ENCODE measurements at places on chromosomes 11 and 22.
A peak's percentile ranks its signal among the peaks of the same experiment; 100 is the strongest.

- peak overlapping the region; percentile 3 for H3K27ac ChIP-seq
- H3K36me3 ChIP-seq: no peaks in the 10 kb centered on the region
- H3K4me3 ChIP-seq: no peak overlapping the region
- DNase-seq: no peak
- peaks cover 39% of the 10 kb centered on the region for H3K27me3 ChIP-seq
Measured at GRCh38 chr22:46749682-46750529, 11.9 kb upstream of the CERK start.

DNA sequence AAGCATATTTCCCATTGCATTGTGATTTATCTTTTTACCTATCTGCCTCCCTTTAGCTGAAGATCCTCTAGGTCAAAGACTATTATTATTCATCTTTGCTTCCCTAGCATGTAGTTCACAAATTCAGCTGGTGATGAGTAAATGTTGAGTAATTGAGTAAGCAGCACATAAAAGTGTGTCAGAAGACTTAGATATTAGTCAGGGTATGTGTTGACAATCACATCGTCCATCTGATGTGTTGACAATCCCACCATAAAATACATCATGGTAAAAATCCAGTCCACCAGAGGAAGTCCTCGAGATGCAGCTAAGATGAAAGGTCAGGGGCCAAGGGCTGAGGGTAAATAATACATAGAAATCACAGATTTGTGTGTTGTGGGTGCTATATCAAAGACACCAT is 22.9 kb upstream of the ABTB2 start:
- DNase-seq: no peak
- no peak overlapping the region for H3K27ac ChIP-seq
- no peaks in the 10 kb centered on the region for H3K27me3 ChIP-seq
- no peak overlapping the region for H3K4me3 ChIP-seq

DNA sequence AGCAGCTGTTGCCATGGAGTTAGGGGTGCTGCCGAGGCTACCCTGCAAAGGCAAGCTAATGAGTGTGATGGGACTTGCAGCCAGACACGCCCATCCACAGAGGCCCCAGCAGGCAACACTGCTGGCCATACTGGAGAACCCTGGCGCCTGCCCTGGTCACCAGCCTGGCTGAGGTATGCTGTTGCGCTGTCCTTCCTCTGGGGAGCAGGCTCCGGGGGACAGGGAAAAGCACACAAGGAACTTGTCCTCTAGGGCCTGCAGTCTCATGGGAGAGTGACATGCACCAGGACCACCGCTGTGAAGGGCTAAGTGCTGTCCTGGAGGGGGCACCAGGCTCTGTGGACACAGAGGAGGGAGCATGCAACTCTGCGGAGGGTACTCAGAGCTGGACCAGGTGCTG is 35.8 kb downstream of the TOM1 start:
- no peak overlapping the region for H3K27ac ChIP-seq
- no peak for DNase-seq
- no peak overlapping the region for H3K4me3 ChIP-seq
- H3K4me1 ChIP-seq: no peaks in the 10 kb centered on the region
- no peaks in the 10 kb centered on the region for H3K27me3 ChIP-seq

DNA sequence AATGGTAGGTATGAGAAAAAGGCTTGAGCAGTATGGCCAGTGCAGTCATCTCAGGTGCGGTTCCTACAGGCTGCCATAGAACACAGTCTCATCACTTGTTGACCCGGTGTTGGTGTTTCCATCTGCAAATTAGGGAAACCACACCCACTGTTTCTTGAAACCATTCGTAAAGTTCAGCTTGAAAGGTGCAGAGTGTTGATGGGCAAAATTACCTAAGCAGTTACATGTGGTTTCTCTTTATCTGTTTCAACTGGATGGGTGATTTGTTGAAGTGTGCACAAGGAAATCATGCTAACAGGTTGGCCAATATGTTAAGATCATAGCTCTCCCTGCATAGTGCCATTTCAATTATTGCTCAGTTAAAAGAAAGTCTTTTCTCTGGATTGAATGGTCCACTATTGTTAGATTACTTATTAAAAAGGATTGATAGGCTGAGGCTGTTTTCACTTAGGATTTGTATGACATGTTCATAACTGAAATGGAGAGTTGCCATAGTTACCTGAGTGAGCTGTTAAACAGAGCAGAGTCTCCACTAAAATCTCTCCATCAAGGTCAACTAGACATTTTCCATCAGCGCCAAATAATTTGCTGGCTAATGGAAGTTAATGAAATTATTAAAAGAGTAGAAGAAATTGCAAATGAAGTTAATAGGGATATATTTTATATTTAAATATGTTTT is 203.1 kb upstream of the MTMR2 start:
- no peak overlapping the region for H3K4me3 ChIP-seq
- peaks cover 17% of the 10 kb centered on the region for H3K4me1 ChIP-seq
- no peaks in the 10 kb centered on the region for H3K27me3 ChIP-seq
- no peak overlapping the region for H3K27ac ChIP-seq

- no peaks in the 10 kb centered on the region for H3K27me3 ChIP-seq
- no peak overlapping the region for H3K4me3 ChIP-seq
- no peak overlapping the region for H3K27ac ChIP-seq
- H3K4me1 ChIP-seq: no peaks in the 10 kb centered on the region
- DNase-seq: no peak
Measured at GRCh38 chr11:110198031-110198729, 98.2 kb downstream of the RDX start.

DNA sequence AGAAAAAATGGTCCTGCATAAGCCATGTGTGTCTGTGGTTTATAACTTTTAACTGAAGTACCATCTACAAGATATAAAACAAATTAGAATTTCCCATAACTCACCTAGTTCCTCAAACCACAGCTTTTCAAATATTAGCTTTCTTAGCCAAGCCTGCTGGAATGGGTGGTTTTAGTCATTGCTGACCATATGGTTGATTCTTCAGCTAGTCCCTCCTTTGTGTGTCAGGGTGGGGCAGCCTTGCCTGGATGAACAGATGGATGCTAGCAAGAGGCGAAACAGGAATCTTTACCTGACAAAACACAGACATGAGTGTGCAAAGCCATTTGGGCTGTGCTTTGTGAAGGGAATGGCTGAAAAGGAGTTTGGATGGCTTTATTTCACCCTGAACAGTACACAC is 6.9 kb upstream of the B3GNT6 start:
- H3K27me3 ChIP-seq: peaks cover 34% of the 10 kb centered on the region
- H3K27ac ChIP-seq: no peak overlapping the region
- no peak for DNase-seq
- peaks cover 6% of the 10 kb centered on the region for H3K4me1 ChIP-seq

- H3K36me3 ChIP-seq: no peaks in the 10 kb centered on the region
- peaks cover 3% of the 10 kb centered on the region for H3K4me1 ChIP-seq
- DNase-seq: no peak
- H3K27ac ChIP-seq: no peak overlapping the region
- H3K4me3 ChIP-seq: no peak overlapping the region
Measured at GRCh38 chr11:103985041-103985440, 51.4 kb upstream of the DDI1 start.

DNA sequence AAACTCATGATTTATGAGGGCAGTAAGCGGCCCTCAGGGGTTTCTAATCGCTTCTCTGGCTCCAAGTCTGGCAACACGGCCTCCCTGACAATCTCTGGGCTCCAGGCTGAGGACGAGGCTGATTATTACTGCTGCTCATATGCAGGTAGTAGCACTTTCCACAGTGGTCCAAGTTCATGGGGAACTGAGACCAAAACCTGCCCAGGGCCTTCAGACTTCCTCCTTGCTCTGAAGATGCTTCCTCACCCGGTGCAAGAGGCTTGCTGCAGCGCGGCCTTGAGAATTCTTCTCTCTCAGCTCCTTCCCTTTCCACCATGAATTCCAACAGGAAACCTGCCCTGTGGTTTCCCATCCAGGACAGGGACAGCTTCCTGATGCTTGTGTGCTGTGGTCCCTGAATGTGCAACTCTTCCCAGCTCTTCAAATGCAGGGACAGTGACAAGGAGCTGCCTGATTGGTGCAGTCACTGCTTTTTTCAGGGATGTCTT is 53.9 kb downstream of the GGTLC2 start:
- H3K27ac ChIP-seq: no peak overlapping the region
- H3K4me1 ChIP-seq: peaks cover 5% of the 10 kb centered on the region
- peaks cover 60% of the 10 kb centered on the region for H3K27me3 ChIP-seq
